Progenitor cell of endocrine pancreas (in vitro differentiated cells): ENCODE measurements at places on chromosomes 1 and 21.

DNA sequence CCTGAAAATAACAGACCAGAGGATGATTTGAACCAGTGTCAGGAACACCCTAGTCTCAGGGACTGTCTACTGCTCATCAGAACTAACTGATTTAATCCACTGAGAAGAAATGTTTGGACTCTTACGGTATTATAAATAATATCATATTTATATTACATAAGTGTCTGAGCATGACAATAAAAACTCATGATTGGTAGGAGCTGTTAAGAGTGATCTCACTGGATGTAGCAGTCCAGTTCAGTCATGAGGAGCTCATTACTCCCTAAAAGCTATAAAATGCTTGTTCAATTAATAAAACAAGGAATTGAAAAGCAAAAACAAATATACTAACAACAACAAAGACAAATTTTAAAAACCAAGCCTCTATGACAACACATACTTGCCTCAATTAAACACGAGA is 68.8 kb upstream of the BCL9 start:
- no peak for DNase-seq

GRCh38 chr1:99613716-99614115 is 32.2 kb upstream of the PALMD start:
- DNase-seq: no peak

DNA sequence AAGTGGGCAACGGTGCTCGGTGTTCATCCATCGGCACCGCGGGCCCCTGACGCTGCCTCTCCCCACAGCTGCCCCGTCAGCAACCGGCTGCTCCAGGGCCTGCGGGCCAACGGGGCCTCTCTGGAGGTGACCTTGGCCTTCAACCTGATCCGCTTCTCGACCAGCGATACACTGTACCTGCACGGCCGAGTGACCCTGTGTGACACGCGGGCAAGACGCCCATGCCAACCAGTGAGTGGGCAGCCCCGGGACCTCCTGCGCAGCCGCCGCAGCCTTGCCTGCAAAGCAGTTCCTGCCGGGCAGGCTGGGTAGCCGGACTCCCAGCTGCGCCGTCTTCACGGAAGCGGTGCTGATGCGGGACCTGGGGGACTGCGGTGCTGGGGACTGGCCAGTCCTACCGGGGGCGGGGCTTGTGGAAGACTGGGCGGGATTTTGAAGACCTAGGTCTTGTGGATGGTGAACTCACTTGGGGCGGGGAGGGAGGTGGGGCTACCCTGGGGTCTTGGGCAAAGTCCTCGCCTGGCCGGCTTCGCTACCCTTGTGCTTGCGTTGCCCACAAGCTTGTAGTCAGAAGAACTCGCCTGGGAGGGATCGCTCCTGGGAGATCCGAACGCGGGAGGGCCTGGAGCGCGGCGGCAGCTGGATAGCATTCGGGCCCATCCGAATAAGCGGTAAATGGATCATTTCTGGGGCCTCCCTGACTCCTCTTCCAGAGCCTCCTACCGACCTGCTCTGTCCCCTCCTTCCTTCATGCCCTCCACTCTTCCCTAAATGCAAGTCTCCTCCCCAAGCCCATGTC is 8.8 kb upstream of the CEP85 start:
- peak; percentile 77 for DNase-seq

GRCh38 chr1:16905110-16905867 is 9.5 kb downstream of the RNU1-2 start:
- no peak for DNase-seq

DNA sequence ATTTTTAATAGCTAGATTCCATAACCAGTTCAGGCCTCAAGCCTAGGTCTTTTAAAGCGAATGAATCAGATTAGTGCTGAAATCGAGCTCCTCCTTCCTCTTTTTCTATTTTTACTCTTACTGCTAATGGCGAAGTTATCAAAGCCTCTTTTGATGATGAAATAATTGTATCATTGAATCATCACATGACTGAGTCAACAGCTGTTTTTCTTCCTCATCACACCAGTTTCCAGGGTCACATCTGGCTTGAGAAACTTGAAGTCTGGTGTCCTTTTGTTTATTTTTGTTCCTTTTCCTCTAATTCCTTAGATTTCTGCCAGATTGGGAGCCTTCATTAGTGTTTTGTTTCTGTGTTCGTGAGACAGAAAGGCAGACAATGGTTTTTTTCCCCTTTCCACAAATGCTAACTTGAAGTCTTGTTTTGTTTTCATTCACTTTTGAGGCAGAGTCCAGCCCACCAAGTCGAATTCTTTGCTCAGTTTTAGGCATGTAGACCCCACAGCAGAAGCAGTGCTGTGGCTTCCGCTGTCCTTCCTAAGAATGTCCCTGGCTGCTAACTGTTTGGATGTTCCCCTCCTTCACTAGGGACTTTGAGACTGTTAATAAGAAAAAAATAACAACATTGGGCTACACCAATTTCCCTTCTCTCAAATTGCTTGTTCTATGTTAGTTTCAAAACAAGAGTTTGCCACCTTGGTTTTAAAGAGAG is 51.9 kb upstream of the FMOD start:
- DNase-seq: no peak

DNA sequence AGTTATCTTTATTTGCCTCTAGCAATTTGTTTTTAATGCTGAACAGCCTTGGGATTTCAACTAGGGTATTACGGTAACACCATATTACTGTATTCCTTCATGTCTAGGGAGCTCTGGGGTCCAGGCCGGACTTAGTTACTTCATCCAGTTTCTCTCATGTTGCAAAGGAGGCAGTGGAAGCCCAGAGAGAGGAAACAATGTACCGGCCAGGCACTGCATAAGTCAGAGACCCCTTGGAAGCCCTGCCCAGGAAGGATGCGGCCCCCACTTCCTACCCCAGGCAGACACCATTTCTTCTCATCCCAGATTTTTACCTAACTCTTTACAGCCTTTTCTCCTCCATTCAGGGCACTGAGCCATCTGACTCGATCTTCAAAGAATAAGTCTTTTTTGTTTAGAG is 32.5 kb downstream of the TRABD2B start:
- no peak for DNase-seq

GRCh38 chr1:94614996-94615395 is 73.4 kb upstream of the F3 start:
- no peak for DNase-seq

GRCh38 chr1:167973832-167974231 is 37.0 kb upstream of the MPC2 start:
- DNase-seq: no peak

- no peak for DNase-seq
Measured at GRCh38 chr1:115466433-115466832, 128.4 kb upstream of the NGF start.

- DNase-seq: no peak
Measured at GRCh38 chr1:167095368-167095767, 1.5 kb downstream of the STYXL2 start.

GRCh38 chr1:200351826-200352549 is 57.8 kb downstream of the ZNF281 start:
- DNase-seq: no peak

GRCh38 chr1:4034318-4034887 is 134.3 kb upstream of the C1orf174 start:
- DNase-seq: no peak

DNA sequence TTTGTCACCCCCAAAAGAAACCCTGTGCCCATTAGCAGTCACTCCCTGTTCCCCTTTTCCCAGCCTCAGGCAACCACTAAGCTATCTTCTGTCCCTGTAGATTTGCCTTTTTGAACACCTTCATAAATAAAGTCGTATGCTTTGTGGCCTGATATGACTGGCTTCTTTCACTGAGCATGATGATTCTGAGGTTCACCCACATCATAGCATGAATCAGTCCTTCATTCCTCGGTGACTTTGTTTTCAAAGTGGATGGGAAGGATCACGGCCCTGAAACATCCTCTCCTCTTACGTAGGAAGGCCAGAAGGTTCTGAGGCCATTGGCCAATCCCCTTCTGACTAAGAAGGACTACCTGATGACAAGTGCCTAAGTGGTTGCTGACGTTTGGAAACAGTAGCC is 39.1 kb downstream of the NIPAL3 start:
- DNase-seq: no peak

GRCh38 chr1:170664828-170665612 is 1.1 kb downstream of the PRRX1 start:
- no peak for DNase-seq

- no peak for DNase-seq
Measured at GRCh38 chr1:225694151-225694603, 41.3 kb upstream of the ENAH start.

DNA sequence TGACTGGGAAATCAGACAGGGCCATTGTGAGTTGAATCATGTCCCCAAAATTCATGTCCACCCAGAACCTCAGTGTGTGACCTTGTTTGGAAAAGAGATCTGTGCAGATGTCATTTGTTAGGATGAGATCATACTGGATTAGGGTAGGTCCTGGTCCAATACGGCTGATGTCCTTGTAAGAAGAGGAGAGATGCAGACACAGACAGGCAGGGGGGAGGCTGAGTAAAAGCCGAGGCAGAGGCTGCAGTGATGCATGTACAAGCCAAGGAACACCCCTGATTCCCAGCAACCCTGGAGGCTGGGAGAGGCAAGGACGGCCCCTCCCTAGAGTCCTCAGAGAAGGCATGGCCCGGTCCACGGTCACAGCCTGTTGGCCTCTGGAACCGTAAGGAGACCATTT is 15.9 kb upstream of the NPPB start:
- DNase-seq: no peak

DNA sequence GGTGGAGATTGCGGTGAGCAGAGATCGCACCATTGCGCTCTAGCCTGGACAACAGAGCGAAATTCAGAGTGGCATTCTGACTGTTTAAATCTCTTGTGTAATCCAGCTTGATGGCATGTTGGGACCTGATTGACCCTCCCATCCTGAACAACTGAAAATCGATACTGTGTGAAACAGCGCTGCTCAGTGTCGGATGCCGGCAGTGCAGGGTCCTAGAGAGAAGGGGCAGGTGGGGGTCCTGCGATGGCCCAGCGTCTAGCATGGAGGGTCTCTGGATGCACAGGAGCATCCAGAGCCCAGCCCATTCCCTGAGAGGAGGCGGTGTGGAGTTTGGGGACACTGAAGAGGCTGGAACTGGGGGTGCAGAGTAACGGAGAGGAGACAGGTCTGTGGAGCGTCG is 15.8 kb downstream of the AGT start:
- DNase-seq: no peak

- no peak for DNase-seq
Measured at GRCh38 chr1:101139130-101139529, 97.7 kb upstream of the S1PR1 start.

- no peak for DNase-seq
Measured at GRCh38 chr21:38343691-38344090, 86.9 kb downstream of the KCNJ15 start.

DNA sequence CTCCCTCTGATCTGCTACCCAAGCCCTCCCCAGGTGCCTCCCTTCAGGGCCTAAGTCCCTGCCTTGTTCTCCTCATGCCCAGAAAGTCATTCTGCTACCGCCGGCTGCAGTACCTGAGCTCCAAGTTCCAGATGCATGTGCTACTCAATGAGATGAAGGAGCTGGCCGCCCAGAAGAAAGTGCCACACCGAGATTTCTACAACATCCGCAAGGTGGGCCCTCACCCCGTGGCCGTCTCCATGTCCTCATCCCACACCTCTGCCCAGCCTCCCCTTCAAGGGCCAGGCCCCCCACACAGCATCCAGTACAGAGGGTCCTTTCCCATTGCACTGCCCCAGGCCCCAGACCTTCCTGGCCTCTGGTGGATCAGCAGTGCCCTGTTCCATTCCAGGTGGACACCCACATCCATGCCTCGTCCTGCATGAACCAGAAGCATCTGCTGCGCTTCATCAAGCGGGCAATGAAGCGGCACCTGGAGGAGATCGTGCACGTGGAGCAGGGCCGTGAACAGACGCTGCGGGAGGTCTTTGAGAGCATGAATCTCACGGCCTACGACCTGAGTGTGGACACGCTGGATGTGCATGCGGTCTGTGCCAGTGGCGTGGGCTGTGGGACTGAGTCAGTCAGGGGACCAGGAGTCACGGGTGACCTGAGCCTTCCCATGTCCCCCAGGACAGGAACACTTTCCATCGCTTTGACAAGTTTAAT is 8.2 kb downstream of the AMPD2 start:
- no peak for DNase-seq

DNA sequence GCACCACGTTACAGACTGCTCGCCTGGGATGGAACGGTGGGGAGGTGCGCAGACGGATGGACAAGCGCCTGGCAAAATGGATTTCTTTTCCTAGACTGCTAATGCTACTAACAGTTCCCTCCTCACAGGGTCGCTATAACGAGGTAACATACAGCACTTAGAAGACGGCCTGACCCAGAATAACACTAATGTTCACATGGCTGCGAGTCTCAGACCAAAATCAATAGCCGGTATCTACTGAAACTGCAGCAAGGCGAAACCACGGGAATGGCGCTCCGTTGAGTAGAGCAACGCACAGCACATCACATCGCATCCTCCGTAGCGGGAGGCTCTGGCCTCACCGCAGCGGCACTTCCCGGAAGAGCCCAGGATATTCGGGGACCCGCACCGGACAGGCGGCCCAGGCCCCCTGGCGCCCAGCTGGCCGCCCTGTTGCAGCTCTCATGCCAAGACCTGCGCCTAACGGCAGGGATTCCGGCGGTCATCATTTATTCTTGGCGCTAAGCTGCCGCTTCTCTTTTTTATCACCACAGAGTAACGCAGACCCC is 46.6 kb downstream of the VPS26C start:
- no peak for DNase-seq

DNA sequence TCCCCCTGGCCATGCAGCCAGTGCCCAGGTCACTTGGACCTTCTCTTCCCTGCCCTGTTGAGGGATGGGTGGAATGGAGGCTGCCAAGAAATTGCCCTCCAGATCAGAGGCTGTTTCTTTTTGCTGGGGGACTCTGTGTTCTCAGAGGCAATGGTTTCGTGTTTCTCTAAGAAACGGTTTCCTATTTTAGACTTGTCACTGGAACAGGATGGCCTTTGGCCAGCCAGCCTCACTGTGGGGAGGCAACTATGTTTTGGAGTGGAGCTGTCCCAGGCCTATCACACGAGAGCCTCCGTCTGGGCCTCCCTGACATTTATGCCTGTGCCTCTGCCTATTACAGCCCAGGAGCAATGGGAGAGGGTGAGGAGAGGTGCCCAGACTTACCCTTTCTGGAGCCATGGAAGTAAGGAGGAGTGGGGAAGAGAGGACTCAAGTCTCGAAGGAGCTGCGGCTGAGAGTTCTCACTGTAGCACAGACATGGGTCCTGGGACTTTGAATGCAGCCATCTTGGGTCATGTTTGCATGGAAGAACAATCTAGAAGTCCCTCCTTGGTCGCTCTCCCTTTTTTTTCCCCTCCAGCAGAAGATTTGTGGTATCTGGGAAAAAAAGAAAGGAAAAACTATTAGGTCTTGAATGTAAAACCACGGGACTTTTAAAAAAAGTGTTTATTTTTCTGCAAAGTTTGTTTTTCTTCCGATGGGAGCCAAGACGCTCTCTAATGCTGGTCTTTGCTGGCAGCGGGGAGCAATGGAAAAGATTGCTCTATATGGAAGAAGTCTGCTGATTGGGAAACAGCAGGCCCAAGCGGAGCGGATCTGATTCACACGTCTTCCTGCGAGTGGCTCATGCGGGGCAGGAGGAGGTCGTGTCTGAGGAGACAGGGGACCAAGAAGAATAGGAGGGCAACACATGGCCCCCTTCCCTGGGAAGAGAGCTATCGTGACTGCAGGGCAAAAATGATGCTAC is 219.2 kb downstream of the FOXD2 start:
- no peak for DNase-seq

- DNase-seq: no peak
Measured at GRCh38 chr21:46029186-46029924, 47.8 kb downstream of the COL6A1 start.

- no peak for DNase-seq
Measured at GRCh38 chr1:212415107-212415841, 588 bp upstream of the PACC1 start.

- DNase-seq: no peak
Measured at GRCh38 chr21:31088474-31088751, 50.1 kb upstream of the KRTAP19-8 start.

GRCh38 chr1:209443361-209443931 is 140.1 kb upstream of the CAMK1G start:
- no peak for DNase-seq
